Bone marrow (tissue), 2 donors: ENCODE measurements at places on chromosomes 2 and 18.

DNA sequence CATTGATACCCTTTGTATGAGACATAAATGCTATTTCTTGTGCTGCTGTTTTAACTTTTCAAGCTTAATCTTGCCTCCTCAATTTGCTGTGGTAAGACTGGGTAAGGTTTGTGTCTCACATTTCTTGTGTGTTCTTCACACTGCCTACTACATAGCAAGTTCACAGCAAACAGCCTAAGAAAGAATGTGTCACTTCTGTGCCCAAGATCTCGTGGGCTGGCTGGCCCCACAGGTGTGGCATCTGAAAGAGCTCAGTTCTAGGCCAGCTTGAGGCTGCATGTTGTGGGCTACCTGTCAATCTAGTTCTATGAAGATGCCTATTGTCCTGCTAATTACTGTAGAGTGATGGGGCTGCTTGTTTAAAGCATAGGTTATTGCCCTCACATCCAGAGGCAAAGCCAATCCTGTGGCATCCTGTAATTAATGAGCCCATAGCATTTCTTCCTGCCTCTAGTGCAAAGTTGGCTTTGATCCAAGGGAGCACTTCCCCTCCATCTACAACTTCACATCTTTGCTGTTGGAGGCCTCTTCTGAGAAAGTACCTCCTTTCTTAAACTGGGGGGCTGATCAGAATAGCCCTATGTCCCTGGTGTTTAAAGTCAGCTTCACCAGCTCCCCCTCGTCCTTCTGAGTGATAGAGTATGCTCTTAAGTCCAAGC lies 40.9 kb upstream of the ASPRV1 start:
- DNase-seq, result no peak

- no peak for DNase-seq
These were observed 59.1 kb downstream of the MBP start for GRCh38 chr18:77073336-77074093.

- DNase-seq, result no peak
These were observed 46.3 kb upstream of the CCDC150 start for GRCh38 chr2:196592911-196593881.

DNA sequence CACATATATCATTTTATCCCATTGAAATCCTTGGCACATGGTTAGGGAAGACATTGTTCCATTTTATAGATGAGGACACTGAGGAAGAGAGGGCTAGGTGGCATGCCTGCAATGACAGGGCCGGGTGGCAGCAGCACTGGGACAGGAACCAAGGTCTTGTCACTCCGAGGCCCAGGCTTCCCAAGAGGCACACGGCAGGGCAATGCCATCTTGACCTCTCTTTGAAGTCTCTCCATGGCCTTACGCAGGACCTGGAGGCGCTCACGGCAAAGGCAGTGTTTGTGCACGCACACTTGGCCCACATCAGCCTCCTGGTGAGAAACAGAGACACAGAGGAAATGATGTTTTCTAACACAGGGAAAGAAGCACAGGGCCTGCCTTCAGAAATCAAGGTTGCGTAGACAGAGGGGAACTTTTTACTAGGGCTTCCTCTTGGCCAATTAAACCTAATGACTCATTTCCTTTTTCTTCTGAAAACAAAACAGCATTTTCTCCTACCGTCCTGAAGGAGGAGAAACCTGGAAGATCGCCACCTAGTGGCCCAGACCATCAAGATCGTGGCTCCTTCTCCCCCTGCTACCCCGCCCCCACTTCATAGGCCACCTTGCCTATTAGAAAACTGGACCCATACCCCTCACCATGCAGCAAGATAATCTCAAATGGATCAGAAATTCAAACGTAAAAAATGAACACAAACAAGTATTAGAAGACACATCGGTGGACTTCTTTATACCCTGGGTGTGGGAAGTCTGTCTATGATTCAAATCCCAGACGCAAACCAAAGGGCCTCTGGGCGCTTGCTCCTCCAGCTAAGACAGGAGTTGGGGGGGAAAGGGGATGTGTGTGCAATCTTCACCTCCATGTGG lies 74.6 kb upstream of the SP3 start:
- peak; percentile 97 for DNase-seq

GRCh38 chr2:64605991-64606478 lies 47.7 kb downstream of the SERTAD2 start:
- no peak for DNase-seq

DNA sequence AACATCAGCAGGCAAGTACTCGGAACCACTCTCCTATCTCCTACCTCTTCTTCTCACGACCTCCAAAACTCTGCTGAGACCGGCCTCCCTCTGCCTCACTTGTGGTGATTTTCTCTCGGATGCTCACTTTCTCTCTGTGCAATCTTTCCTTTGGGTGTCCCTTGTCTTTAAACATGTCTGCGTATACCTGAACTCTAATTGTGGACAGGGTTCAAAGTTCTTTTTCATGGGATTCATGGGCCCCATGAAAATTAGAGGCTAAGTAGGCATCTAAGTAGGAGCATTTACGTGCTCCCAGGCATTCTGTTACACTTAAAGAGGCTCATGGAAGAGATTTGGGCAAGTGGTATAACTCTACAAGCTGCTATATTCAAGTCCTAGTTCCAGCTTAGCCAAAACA lies 2.1 kb upstream of the PPP1CB start:
- no peak for DNase-seq

GRCh38 chr18:47876813-47877212 lies 53.6 kb downstream of the SMAD2 start:
- DNase-seq, result no peak

DNA sequence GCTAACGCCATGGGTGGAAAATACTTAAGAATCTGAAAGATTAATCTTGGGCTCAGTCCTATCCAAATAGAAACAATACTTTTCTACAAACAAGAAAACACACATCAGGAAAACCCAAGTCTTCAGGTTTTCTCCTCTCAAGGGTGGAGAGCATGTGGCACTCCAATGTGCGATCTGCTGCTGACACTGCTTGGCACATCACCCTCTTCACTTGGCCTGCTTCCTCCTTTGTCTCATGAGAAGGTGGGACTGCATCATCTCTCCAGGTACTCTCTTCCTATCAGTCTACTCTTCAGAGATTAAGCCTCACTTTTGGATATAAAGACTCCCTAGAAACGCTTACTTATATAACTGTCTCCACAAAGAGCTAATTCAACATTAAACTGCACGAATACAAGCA lies 26.4 kb downstream of the HDLBP start:
- DNase-seq, result no peak

DNA sequence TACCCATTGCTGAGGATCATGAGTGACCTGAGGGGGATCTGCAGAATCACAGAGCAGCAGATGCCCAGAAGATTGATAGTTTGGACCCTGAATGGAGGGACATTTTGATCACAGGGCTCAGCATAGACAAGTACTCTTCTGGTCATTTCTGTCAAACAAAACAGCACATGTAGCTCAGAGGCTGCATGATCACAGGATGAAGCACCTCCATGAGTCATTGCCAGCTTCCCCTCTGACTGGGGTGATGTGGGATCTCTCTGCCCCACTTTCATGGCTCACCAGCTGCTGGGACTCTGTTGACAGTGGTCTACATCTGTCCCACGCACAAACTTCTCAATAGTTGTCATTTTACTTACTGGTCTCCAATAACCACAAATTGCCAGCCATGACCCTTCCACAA lies 264.1 kb downstream of the RPIA start:
- no peak for DNase-seq

GRCh38 chr2:1865716-1866234 lies 121.5 kb upstream of the PXDN start:
- DNase-seq, result no peak

DNA sequence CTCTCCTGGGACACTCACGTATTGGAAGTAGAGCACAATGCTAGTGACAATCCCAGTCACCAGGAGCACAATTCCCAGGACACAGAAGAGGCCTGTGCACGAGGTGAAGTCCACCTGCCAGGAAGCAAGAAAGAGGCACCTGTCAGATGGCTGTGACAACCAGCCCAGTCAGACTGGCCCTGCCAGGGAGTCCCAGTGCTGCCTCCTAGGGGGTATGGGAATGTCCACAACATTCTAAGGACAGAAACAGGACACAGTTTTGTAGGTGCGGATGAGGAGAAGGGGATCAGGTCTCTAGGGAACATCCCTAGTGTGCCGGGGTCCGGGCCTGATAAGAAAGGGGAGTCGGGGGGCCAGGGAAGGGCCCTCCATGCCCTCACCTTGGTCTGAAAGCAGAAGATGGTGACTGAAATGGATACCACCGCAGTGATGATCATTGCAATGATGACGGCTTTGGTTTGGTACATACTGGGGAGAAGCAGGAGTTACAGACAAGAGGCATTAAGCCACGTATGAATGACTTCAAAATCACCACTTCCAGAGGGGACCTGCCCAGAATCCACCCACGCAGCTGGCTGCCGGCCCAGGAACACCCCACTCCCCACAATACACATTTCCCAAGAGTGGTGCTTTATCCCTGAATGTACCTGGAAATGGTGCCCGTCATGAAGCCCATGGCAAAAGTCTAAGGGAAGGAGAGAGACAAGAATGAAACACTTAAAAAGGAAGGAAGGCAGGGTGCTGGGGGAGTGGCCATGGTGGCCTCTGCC lies 6.9 kb downstream of the PNKD start:
- no peak for DNase-seq
